ENCODE measurements at places on chromosomes 3 and 15.

- DNase-seq: no peak
Measured at GRCh38 chr15:77515613-77516012, 94.9 kb downstream of the HMG20A start.

DNA sequence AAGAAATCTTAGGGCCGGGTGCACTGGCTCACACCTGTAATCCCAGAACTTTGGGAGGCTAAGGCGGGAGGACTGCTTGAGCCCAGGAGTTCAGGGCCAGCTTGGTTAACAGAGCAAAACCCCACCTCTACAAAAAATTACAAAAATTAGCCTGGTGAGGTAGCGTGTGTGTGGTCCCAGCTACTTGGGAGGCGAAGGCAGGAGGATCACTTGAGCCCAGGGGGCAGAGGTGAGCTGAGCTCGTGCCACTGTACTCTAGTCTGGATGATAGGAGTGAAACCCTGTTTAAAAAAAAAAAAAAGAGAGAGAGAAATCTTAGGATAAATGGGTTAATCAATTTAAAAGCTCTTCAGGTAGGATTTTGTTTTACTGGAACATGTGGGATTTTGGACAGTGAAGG lies 31.2 kb upstream of the DUT start:
- DNase-seq: no peak

DNA sequence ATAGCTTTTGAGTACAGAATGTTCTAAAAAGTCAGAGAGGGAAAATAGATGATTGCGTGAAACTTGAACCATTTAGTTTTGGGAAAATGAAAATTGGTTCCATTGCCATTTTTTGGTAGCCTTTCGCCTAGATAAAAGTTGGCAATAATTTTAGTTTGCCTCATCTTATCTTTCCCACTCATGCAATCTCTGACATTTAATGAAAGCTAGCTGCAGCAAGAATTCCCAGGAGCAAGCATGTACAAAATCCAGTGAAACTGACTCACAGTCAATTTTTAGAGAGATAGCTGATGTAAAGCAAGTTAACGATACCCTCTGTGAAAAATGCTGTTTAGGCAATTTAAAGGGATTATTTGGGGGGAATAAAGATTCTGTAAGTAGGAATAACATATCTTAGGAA lies 797.4 kb downstream of the GRM7 start:
- DNase-seq: no peak

DNA sequence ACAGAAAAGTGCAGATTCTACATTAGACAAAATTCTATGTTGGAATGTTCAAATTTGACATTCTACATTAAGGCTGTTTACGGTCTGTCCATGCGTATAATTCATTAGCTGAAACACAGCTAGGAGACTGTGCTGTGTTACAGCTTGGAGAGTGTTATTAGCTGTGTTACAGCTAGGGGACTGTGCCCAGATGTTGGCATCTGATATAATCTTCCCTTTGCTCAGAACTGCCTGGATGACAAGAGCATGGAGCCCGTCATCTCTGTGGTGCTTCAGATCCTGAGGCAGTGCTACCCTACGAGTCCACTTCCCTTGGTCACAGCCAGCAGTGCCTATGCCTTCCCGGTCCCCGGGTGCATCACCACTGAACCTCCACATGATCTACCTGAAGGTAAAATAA lies 177.0 kb downstream of the AGBL1 start:
- no peak for DNase-seq

DNA sequence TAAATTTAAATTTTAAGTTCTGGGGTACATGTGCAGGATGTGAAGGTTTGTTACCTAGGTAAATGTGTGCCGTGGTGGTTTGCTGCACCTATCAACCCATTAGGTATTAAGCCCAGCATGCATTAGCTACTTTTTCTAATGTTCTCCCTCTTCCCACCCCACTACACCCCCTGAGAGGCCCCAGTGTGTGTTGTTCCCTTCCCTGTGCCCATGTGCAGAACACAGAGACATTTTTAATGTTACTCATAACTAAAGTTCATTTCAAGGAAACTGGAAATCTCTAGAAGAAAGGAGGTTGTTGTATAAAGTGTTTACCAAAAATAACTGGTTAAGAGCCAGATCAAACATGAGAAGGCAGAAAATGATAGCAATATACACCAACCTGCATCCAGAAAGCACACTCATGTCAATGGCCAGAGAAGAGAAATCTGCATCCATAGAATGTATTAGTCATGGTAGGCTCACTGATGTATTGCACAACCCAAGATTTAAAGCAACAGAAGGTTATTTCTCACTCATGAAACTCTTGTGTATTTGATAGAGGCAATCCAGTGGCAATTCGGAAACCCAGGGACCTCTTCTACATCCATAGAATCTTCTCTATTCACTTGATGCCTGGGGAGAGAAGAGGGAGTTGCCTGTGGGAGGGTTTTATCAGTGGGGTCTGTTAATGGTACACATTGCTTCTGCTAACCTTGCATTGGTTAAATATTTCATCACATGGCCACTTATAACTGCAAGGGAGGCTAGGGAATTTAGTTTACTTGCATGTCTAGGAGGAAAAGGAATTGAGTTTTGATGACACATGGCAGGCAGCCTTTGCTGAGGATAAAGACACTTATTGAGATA lies 321.9 kb upstream of the RASGRP1 start:
- DNase-seq: peak; percentile 77

DNA sequence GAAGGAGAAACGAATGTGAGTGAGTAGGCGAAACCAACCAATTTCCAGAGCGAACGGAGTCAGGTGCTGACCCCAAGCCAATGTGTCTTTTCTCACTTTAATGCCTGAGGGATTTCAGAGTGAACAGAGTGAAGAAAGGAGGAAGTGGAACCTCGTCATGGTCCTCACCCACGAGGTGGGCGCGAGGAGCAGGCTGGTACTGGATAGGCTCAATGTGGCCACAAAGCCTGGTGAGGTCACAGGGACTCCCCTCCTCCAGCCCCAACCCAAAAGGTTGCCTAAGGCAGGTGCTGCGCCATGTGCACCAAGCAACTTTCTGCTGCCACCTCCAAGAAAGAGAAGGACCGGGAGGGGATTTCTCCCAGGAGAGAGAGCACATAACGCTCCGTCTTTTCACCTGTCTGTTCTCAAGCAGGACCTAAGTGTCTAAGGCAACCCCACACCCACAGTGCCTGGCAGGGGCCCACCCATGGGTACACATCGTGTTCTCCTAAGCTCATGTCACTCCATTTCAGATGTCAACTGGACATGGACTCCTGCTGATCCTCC lies 3.8 kb downstream of the NRROS start:
- DNase-seq: no peak

DNA sequence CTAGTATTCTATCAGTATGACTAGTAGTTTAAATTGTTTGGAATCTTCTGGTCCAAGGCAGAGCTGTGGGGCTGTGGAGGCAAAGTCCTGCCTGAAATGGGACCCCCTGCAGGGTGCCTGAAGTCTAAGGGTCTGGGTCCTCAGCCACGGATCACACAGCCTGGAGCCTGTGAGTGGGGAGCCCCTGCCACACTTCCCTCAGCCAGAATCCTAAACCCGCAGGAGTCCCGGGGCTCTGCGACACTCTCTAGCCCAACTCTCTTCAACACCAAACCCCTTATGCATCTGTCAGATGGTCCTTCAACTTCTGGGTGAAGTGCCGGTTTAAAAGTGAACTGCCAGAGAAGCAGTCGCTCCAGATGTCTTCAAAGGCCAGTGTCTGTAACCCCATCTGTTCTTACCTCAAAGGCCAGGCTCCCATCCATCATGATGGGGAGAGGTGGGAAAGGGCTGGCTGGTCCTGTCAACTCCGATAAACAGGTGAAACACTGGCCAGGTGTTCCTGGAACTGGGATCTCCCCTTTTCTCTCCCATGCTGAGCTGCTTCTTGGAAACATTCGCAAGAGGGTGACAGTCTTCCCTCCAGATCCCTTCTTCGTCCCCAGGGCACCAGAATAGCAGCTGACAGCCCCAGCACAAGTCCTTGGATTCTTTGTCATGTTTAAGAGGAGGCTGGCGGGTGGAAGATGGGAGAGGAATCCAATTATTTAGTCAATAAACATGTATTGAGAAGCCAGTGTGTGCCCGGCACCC lies 45.6 kb downstream of the CPN2 start:
- DNase-seq: no peak

- no peak for DNase-seq
Measured at GRCh38 chr15:48392356-48392755, 61.1 kb downstream of the DUT start.

- no peak for DNase-seq
Measured at GRCh38 chr3:127751782-127752181, 70.5 kb downstream of the MGLL start.

GRCh38 chr3:195048059-195048905 lies 222.7 kb downstream of the XXYLT1 start:
- no peak for DNase-seq

DNA sequence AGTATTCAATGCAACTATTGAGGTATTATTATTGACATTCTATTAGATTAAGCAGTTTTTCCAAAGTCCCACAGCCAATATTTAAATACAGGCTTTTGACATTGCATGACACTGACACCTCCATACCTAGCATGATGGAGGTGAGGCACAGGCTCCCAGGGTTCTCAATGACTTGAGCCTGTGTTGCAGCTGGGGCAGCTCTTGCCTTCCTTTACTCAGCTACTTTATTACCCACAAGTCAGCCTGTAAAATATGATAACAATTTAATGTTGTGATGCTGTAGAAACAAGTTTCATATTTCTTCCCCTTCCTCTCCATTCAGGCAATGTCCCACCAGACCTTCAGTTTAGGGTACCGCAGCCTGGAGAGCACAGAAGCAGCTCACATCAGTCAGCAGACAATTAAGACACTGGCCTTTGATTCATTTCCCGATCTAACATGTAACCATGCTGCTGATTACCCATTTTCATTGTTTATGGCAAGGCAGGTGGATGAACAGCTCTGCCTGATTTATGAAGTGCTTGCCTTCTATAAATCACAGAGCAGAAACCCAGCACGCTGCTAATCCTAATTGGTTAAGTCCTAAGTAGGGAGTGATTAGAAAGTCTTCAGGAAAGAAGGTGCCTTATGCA lies 826.1 kb downstream of the AGBL1 start:
- DNase-seq: no peak

GRCh38 chr3:58575971-58576652 lies 1.1 kb downstream of the FAM107A start:
- no peak for DNase-seq

DNA sequence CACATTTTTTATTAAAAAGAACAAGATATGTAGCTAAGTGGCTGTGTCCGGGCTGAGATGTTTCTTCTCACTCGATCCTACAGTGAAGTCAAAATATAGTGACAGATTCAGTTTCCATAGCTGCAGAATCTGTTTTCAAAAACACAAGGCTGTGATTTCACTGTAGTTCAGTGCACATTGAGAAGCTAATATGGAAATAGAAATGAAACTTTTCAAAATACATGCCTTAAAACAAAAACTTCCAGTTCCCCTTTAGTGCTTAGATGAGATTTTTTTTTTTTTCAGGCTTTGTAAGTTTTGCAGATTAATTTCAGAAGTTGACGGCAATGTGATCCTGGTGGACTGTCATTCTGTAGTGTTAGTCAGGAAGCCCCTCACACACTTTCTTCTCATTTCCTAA lies 23.8 kb upstream of the TRAK1 start:
- no peak for DNase-seq

DNA sequence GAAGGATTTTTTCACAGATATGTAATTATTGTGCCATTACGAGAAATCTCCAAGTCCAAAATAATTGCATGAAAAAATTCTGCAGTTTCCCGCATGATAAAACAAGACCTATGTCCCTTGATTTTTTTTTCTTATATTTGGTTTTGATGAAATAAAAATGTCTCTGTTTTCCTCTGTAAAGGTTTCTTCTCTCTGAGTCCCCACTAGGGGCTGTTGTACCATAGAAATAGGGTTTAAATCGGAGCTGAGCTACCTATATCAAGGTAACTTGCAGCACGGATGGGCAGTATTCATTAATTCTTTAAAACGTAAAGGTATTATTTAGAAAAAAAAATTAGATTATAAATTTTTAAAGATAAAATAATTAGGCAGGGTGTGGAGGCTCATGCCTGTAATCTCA lies 66.6 kb upstream of the IGF1R start:
- DNase-seq: no peak

- peak; percentile 56 for DNase-seq
Measured at GRCh38 chr3:69231929-69232440, 109.6 kb upstream of the LMOD3 start.

DNA sequence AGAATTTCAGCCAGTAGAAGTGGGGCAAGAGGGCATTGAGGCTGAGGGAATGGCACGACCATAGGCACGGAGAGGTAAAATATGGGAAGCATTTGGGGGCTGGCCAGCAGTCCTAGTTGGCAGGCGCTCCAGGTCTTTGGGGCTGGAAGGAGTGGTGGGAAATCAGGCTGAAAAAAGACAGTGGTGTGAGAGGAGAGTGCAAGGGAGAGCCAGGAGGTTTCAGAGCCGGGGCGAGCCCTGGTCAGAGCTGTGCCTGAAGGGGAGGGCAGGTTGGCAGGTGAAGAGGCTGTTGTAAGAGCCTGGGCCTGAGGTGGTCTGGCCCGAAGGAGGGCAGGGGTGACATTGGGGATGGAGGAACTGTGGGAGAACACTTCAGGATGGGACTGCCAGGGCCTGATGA lies 1.6 kb upstream of the IDH3A start:
- no peak for DNase-seq

DNA sequence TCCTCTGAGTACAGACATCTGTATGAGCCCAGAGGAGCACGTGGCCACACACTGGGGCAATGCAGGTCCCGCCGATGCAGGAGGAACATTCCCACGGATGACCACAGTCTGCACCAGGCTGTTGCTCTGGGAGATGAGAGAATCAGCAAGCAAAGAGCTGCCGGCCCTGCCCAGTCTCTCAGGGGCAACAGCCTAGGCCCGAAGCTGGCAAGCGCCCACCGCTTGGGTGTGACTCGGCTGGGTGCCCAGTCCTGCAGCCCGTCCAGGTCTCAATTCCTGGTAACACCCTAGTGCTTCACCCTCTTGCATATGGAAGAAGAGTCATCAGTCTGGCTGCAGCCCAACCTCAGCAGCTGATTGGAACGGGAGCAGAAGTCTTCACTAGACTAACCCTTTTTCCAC lies 153.7 kb upstream of the HES1 start:
- DNase-seq: no peak

- DNase-seq: peak; percentile 66
Measured at GRCh38 chr15:87619161-87619960, 637.2 kb downstream of the NTRK3 start.

- no peak for DNase-seq
Measured at GRCh38 chr15:60589728-60590127, 110.8 kb upstream of the ICE2 start.

- DNase-seq: no peak
Measured at GRCh38 chr3:152257563-152258035, 11.1 kb upstream of the MBNL1 start.

DNA sequence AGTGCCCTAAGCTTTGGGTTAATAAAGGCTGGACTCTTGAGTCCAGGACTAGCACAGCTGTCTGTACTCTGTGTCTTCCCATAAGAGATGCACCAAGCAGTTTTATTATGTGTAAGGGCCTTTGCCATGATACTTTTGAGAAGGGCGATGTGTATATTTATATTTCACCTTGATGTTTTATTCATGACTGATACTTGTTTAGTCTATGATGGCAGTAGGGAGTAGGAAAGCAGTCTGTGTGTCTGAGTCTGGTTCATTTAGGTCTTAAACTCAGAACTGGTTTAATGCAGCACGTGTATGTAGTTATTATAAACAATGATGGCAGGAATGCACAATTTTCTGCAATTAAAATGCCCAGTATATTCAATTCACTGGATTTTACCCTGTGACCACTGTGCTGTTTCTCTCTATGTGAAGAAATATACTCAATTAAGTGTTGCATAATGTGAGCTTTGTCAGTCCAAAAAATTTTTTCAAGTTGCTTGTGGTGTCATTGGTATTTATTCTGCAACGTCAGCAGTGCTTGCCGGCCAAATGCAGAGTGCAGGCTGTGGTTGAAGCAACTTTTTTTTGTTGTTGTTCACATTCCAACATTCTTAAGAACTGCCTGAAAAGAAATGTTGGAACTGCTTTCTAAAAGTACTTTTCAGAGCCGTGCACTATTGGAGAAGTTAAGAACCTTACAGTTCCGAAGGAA lies 423.7 kb upstream of the SEMA6D start:
- DNase-seq: no peak

Measured in RCC 7860 (cell line).